T-helper 2 cell (primary cell): ENCODE measurements at places on chromosomes 1 and 21.

- DNase-seq = no peak
These were observed 1087.5 kb downstream of the KCNT2 start for GRCh38 chr1:195520757-195521156.

GRCh38 chr1:13888351-13888986, 188.5 kb downstream of the PRDM2 start:
- DNase-seq = no peak

DNA sequence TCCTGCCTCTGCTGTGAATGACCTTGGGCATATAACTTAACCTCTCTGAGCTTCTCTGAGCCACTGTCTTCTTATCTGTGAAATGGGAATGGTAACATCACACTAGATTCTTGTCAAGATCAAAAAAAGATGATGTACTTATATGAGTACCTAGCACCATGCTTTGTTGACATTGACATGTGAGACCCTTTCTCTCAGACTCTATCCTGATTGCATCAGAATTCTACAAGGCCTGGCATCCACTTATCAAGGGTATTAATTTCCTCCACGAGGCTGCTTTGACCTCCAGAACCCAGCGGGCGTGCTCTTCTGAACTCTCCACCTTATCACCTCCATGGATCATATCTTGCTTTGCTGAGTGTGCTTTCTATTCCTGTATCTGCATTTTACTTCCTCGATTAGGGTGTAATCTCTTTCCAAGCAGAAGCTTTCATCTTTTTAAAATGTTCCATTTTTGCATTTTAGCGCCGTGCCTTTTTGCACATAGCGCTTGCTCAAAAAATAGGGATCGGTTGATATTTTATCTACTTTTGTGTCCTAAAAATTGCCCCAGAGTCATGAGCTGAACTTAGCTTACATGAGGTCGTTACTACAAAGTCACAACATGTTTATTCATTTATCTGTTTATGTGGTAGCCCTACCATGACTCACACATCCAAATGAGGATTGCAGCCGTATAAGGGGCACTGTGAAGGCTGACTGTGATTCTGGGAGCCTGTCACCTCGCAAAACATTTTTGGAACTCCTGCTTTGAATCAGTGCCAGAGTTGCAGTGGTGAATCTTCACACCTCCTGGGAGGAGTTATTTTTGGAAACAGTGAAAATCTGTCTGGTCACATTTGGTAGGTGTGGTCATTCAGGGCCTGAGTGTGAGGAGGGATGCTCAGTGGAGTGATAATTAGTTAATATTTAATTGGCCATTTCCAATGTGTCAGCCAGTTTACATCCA, 63.2 kb downstream of the IER5 start:
- DNase-seq = no peak

DNA sequence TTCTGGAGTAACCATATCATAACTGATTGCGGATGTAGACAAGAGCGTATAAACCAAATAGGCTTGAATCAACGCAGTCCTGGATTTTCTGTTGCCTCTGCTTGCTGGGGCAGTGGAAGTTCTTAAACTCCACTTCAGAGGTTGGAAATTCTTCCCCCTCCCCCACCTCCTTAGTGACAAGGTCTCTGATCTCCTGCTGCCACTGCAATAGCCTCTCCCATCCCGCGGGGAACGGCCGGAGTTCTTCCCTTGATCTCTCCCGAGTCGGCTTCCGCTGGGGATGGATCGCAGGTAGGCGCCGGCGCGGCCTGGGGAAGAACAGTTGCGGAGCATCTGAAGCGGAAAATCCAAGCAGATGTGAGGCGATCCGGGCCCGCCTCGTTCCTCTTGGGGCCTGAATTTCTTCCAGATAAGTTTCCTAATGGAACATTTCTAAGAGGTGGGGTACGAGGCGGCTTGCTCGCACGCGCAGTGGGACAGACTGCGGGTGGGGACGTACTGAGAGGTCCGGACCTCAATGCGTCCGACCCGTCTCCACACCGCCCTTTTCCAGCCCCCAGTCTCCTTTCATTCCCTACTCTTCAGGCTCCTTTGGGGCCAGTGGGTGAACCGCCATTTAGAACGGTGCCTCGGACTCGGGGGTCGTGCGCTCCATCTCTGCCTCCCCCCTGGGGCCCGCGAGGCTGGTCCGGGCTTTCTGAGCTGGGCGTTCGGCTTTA, 3.1 kb upstream of the SIM2 start:
- no peak for DNase-seq

DNA sequence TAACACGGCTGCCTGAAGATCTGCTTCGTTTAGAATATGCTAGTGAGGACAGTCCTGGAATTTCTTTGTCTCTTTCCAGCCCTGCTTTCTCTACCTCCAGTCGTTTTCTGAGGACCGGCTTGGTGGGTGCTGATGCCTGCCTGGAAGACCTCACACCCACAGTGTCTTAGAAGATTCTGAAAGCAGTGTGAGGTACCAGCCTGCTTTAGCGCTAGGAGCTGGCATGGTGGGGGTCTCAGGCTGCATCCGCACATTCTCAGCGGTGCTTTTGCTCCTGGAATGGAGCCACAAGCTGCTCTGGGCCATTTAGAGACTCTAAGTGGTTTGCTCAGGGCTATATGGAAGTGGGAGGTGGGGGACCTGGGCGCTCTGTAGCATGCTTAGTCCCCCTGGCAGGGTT, 61.4 kb downstream of the CD247 start:
- DNase-seq = no peak

DNA sequence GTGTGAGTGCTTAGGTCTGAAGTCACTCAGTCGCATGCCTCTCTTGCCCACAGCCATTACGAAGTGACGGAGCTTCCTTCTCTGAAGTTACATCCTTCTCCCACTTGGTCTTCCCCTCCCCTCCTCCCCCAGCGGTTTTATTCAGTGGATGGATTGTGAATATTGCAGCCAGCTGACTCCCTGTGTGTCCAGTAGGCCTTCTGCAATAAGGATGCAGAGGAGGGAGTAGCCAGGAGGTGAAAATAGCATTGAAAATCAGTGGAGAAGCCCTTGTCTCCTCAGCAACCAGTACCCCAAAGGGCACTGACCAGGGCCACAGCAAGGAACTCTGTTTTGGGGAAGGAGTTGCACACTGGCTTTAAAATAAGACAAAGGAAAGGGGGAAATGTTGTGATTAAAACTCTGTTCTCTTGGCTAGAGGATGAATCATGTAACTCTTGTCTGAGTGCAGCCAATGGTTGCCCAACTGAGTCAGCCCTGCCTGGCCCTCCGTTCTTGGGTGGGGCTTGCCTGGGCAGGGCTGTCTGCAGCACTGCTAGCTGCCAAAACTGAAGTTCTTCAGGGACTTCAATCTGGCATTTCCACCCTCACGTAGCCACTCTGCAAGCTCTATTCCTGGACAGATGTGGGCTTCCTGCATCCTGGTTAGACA, 4.3 kb downstream of the S100A10 start:
- no peak for DNase-seq

DNA sequence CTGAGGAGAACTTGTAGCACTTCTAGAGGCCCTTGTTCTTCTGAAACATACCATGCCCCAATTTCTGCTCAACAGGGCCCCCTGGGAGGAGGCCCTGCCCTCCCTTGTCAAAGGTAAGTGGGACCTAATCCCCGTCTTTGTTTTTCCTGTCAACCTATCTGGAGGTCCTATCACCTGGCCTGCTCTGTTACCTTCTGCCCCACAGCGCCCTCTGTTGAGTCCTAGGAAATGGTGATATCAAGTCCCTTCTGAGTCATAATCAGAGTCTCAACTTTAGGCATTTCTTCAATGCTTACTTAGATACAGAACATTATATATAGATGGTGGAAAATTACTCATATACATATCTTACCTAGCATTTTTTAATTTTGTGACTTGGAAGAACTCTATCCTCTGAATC, 28.2 kb upstream of the FCRL4 start:
- DNase-seq = peak; percentile 29

GRCh38 chr1:178418284-178418955, 78.3 kb downstream of the CLEC20A start:
- DNase-seq = no peak

DNA sequence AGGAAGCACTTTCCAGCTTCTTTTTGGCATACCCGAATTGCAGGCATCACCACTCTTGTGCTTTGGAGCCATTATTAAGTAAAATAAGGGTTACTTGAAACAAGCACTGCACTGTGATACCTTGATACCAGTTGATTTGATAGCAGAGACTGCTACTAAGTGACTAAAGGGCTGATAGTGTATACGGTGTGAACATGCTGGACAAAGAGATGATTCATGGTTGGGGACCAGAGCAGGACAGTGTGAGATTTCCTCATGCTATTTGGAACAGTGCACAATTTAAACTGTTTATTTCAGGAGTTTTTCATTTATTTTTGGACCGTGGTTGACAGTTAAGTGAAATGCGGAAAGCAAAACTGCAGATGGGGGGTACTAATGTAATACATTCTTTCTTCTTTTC, 9.9 kb downstream of the RPS27 start:
- DNase-seq = no peak

GRCh38 chr1:30123896-30124295, 599.5 kb downstream of the MATN1 start:
- DNase-seq = no peak

DNA sequence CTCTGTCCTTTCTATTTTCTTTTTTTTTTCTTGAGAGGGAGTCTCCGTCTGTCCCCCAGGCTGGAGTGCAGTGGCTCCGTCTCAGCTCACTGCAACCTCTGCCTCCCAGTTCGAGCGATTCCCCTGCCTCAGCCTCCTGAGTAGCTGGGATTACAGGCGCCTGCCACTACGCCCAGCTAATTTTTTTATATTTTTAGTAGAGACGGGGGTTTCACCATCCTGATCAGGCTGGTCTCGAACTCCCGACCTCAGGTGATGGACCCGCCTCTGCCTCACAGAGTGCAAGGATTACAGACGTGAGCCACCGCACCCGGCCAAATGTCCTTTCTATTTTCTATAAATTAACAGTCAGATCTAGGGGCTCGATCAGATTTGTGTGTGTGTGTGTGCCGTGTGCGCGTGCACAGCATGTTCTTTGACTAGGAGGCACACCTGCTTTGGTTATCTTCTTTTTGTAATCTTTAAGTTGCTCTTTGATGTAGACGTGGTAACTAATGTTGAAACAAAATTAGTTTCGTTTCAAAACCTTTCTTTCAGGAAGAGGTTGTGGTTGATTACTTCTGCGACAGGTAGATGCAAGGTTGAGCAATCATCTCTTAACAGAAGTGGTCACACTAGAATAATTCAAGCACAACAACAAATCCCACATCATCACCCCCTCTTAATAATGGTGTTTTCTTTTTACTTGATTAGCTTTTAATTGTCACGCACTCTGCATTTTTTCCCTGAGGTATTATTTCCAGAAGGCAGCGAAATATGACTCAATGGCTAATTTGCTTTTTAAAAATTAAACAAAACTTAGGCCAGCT, 779 bp upstream of the DEGS1 start:
- DNase-seq = peak; percentile 96

GRCh38 chr1:207109004-207109403, 5.0 kb downstream of the C4BPA start:
- DNase-seq = no peak

DNA sequence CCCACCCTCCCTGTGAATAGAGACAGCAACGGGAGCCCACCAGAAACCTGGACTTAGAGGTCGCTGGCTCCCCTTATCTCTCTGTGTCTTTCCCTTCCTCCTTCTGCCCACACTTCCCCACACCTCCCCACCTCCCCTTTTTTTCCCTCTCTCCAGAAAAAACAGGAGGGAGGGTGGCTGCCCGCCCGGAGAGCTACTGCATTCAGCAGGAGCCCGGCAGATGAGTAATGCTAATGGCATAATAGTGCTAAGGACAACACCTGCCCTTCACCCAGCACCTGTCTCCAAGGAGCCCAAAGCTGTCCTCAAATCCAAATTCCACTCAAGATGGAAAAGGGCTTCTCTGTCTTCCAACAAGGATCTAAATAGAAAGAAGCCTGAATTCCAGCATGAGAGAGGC, 11.4 kb upstream of the PRELP start:
- no peak for DNase-seq

DNA sequence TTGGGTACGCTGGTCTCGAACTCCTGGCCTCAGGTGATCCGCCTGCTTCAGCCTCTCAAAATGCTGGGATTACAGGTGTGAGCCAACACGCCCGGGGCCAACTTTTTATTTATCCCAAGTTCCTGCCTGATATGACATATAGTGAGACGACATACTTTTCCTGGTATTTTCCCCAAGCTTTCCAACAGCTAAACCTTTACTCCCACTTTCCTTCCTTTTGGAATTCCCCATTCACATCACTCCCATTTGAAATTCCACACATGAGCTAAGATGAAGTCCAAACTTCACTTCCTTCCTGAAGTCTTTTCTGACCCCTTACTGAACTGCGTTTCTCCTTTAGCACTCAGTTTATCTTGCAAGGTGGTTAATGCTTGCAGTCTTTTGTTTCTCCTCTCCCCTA, 64.1 kb downstream of the S1PR1 start:
- DNase-seq = no peak

GRCh38 chr1:193111641-193112090, 6.5 kb upstream of the GLRX2 start:
- DNase-seq = no peak

DNA sequence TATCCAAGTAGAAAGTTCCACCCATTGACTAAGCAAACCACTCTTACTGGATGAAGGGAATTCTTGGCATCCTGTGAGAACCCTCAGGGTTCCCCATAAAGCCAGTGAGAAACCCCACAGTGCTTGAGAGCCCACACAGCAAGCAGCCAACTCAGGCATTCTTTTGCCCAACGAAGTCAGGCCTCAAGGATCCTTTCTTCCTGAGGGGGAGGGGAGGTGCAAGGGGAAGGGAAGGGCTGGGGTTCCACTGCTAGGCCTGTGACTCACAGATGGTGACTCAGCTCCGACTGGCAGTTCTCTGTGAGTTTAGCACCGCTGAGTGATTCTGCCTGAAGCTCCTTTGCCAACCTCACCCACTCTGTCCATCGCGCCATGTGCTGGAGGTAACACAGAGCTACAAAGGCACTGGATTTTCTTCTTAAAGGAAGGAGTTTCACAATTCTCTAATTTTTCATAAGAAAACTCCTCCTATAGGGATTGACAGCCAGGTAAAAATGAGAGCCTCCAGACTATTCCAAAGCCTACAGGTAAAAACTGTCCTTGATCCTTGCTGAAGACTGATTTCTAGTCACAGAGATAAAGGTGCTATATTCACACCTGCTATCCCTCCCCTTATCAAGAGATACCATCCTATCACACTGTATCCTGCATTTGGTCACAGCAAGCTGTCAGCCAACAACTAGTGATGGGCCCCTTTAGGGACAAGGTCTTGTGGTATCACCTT, 4.8 kb downstream of the ENO1 start:
- DNase-seq = peak; percentile 72

- no peak for DNase-seq
These were observed 25.6 kb upstream of the VAV3 start for GRCh38 chr1:107990606-107991005.

DNA sequence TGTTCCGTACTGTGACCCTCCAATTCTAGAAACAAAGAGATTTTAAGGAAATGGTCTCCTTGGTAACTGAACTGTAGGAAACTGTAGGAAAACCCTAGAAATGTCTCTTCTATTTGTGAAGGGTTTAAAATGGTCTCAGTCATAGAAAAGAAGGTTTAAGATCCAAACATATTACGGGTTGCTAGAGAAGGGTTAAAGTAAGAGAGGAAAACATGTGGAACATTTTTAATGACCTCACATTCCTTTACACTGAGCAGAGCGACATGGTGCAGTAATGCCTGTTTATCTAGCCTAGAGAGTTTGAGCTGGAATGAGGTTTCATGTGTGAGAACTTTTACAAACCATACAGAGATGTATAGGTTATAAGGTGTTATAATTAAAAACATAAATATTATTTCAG, 36.9 kb upstream of the C1orf105 start:
- DNase-seq = no peak
